ENCODE measurements at places on chromosomes 2 and 18.

- DNase-seq, result no peak
Observed at GRCh38 chr2:221914334-221914880, 342.3 kb upstream of the EPHA4 start.

DNA sequence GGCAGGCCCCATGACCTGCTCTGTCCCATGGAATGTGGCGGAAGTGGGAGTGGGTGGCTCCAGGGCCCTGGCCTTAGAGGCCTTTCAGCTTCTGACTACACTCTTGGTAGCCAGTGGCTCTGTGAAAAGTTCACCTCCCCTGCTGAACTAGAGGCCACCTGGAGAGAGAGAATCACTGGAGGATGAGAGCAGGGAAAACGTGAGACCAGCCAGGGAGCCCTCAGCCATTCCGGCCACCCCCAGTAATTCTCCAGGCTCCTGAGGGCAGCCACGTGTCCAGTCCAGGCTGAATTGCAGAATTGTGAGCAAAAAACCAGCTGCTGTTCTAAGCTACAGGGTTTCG, 10.5 kb downstream of the COLEC12 start:
- DNase-seq, result no peak

DNA sequence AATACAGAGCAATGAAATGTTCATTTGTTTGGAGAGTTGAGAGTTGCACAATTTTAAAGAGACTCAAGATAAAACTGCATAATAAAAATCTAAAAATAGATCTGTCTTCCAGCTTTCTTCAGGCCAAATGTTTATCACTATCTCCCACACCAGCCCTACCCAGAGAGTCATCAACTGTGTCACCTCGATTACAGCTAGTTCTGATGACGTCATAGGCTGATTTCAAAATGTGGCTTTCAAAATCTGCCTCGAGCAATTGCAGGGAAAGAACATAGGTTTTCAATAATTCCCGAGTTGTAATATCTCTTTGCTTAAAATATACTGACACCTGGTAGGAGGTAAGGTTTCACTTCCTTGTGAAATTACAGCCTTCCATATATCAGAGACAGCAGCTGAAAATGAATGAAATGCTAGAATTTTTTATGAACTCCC, 677.6 kb upstream of the ID2 start:
- peak; percentile 73 for DNase-seq

- no peak for DNase-seq
Observed at GRCh38 chr18:3873698-3874097, 423.7 kb downstream of the TGIF1 start.

GRCh38 chr2:144330951-144331673, 188.8 kb downstream of the ZEB2 start:
- DNase-seq, result no peak

GRCh38 chr2:98560256-98560771, 48.0 kb downstream of the COA5 start:
- DNase-seq, result peak; percentile 83

DNA sequence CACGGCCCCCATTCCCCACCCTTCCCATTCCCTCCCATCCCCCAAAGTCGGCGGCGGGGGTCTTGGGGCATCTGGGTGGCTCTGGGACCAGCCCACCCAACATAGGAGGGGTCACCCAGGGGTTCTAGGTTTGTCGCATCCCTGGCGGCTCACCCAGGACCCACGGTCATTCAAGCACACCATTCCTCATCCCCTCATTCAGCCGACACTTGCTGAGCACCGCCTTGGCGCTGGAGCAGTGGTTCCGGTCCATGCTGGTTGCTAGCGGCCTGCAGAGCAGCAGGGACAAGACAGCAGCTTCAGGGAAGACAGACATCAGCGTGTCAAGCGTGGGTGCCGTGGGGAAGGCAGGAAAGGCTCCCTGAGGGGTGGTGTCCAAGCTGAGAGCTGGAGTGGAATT, 50.5 kb upstream of the OTOS start:
- no peak for DNase-seq

DNA sequence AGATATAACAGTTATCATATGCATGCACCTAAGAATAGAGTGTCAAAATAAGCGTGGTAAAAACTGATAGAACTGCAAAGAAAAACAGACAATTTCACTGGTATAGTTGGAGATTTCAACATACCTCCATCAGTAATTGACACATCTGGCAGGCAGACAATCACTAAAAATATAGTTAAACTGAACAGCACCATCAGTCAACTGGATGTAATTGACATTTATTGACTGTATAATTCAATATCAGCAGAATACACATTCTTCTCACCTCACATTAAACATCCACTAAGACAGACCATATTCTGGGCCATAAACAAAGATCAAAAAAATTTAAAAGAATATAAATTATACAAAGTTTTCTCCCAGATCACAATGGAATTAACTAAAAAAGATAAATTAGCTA, 378.5 kb upstream of the RGPD4 start:
- DNase-seq, result no peak

DNA sequence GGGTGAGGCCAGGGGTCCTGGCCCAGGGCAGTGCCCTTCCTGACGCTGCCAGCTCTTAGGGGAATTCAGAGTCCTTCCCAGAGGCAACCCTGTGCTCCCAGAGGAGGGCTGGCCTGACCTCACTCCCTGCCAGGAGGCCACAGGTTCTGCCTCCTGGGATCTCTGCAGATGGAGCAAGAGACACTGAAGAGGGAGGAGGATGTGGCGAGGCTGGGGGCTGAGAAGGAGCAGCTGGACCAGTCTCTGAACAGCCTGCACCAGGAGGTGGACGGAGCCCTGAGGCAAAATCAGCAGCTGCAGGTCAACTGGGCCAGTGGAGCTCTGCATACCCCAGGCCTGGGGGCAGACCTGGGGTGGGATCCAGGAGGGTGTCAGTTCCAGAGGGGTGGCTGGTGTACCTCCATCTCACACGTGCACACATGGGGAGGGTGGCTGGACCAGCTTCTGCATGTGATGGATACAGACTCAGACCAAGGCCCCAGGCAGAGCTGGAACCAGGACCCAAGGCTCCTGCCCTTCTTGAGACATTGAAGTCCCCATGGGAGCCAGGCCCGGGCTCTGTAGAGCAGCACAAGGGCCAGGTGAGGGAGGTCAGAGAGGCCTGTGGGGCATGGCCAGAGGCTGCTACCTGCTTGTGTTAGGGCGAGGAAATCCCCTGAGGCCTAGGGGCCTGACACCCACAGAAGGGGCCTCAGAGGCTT, 9.7 kb upstream of the SNED1 start:
- DNase-seq, result no peak

GRCh38 chr18:60554967-60555366, 182.4 kb upstream of the MC4R start:
- no peak for DNase-seq

GRCh38 chr18:52163478-52163877, 176.5 kb upstream of the DCC start:
- no peak for DNase-seq

GRCh38 chr2:135124924-135125886, 73.1 kb downstream of the RAB3GAP1 start:
- DNase-seq, result no peak

DNA sequence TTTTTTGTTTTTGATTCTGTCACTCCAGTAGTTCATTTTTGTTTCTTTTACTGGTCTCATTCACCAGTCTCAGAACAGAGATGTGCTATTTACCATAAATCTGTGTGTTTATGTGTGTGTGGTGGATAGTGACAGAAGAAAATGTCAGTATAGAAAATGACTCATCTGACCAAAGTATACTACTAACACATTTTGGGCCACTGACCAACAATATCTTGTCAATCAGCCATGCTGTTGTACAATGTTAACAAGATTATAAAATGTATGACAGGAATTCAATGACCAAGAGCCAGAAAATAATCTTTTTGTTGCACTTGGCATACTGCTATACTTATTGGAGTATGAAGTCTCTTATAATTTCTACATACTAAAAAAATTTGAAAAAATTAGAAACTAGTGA, 1081.4 kb upstream of the NRXN1 start:
- no peak for DNase-seq

GRCh38 chr2:128710242-128710641, 391.6 kb upstream of the HS6ST1 start:
- no peak for DNase-seq

GRCh38 chr2:172472446-172473033, 45.2 kb downstream of the ITGA6 start:
- no peak for DNase-seq

- no peak for DNase-seq
Observed at GRCh38 chr18:76376668-76377358, 118.2 kb downstream of the ZNF516 start.

- DNase-seq, result no peak
Observed at GRCh38 chr2:105005181-105005951, 32.5 kb upstream of the MRPS9 start.

GRCh38 chr2:39875182-39875913, 96.3 kb upstream of the THUMPD2 start:
- DNase-seq, result peak; percentile 88

GRCh38 chr2:40827392-40827791, 375.5 kb upstream of the SLC8A1 start:
- no peak for DNase-seq

GRCh38 chr2:17918789-17919188, 40.3 kb downstream of the KCNS3 start:
- no peak for DNase-seq

DNA sequence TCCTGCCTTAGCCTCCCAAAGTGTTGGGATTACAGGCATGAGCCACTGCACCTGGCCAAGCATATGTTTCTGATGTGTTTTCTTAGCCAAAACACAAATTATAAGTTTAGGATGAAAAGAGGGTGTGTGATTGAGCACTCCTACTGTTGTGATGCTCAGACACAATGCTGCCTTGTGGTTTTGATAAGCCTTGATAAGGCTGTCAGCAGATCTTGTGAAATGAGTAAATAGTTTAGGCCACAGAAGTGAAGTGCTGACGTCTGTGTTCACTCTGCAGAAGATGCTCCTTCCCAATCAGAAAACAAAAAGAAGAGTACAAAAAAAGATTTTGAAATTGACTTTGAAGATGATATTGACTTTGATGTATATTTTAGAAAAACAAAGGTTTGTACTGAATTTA, 24.3 kb downstream of the NCAPH start:
- DNase-seq, result no peak

DNA sequence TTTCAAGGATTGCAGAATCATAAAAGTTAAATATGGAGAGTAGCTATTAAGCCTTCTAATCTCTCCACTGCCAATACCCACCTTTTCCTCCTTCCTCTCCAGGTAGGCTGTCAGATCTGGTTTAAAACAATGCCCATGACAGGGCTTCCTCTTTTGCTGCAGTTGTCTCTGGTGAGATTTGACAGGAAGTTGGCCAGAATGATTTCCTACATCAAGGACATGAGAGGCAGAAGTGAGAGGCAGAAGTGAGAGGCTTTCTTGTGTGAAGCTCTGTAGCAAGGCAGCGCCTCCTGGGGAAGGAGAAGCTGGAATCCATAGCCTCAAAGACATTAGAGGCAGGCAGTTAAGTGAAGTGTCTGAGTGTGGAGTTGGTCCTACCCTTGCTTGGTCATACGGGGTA, 385.7 kb downstream of the HRH4 start:
- DNase-seq, result no peak

DNA sequence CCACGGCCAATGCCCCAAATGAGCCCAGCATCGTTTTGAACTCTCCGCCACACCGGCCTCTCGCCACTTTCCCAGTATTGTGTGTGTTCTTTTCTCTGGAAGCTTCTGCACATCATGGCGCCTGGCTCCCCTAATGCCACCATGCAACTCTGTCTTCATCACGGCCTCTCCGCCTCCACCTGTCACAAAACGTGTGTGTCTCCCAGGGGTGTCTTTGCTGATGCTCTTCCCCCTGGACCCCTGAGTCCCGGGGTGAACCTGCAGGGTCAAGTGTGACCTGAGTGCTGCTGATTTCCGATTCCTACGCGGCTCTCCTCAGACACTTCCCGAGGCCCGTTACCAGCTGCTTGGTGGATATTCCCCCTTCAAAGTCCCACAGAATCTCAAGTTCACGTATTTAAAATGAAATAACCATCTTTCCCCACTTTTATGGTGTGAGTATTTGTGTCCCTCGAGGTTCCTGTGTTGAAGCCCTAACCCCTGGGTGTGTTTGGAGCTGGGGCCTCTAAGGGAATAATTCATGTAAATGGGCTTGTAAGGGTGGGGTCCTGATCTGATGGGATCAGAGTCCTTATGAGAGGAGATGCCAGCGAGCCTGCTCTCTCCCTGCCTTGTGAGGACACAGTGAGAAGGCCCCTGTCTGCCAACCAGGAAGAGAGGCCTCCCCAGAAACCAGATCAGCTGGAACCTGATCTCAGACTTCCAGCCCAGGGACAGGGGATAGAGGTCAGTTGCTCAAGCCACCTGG, 87.5 kb upstream of the PXDN start:
- DNase-seq, result no peak

DNA sequence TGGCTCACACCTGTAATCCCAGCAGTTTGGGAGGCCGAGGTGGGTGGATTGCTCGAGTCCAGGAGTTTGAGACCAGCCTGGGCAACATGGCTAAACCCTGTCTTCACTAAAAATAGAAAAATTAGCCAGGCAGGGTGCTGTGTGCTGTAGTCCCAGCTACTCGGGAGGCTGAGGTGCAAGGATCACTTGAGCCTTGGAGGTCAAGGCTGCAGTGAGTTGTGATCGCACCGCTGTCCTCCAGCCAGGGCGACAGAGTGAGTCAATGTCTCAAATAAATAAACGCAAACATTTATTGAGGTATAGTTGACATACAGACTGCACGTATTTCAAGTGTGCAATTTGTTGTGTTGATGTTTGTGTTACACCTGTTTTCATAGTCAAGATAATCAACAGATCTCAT, 19.7 kb downstream of the EPC2 start:
- no peak for DNase-seq

- DNase-seq, result no peak
Observed at GRCh38 chr2:174632841-174633622, 35.4 kb upstream of the WIPF1 start.

DNA sequence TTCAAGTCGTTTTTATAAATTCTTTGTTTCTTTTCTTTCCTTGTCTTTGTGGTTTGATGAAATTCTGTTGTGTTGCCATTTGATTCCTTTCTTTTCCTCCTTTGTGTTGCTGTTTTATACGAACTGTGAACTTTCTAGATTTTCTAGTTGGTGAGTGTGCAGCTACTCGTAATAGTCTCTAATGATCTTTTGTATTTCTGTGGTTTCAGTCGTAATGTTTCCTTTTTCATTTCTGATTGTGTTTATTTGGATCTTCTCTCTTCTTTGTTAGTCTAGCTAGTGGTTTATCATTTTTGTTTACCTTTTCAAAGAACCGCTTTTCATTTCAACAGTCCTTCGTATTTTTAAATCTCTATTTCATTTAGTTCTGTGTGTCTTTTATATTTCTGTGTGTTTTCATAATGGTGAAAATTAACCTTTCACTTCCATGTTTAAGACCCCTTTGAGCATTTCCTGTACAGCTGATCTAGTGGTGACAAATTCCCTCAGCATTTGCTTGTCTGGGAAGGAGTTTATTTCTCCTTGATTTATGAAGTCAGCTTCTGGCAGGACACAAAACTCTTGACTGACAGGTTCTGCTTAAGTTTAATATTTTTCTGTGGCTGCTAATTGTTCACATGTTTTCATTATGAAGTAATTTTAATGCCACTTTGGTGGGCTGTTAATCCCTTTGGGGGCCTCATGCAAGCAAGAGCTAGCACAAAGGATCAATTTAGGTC, 16.2 kb upstream of the MALT1 start:
- DNase-seq, result no peak

DNA sequence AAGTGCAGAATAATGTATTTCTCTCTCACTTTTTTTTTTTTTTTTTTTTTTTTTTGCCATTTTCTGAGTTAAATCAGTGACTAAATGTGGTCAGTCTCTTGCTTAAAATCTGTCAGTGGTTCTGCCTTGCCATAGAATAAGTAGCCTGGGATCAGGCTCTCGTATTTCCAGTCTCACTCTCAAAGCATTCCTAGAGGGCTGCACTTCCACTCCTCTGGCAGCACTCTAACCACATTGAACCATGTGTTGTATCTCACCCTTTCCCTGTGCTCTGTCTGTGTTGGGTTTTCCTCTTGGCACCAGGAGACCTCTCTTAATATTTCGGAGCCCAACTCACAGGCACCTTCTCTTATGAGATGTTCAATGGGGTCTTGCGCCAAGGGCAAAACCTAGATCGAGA, 304.4 kb downstream of the CTNNA2 start:
- DNase-seq, result no peak

All from AG04449 (cell line).